GOT3 (cell line): ENCODE measurements at places on chromosomes 11 and 22.

GRCh38 chr11:93654226-93654625 is 7.3 kb upstream of the CEP295 start:
- no peak for DNase-seq

DNA sequence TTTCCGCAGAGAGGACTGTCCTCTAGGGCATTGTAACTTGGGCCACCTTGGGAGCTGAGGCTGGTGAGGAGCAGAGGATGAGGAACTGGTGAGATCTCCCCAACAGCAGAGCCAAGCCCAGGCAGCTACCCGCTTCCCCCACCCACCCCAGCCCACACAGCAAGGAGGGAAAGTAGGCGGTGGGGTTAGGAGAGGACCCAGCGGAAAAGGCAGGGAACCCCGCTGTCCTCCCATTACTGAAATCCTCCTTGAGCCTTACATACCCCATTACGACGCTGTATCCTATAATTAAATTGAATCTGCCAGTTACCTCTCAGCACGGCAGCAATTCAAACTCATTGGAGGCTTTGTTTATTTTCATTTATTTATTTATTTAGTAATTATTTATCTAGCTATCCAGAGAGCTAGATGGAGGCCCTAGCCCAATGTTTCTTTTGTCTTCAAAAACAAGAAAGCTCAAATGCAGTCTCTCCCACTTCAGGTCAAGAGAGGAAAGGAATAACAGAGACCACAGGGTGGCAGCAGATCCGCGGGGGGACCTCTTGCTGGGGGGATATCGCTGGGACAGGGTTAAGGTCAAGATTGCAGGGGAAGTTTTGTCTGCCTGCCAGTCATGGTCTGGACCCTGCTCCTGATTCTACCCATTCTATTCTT is 218.0 kb downstream of the ST3GAL4 start:
- DNase-seq: no peak

DNA sequence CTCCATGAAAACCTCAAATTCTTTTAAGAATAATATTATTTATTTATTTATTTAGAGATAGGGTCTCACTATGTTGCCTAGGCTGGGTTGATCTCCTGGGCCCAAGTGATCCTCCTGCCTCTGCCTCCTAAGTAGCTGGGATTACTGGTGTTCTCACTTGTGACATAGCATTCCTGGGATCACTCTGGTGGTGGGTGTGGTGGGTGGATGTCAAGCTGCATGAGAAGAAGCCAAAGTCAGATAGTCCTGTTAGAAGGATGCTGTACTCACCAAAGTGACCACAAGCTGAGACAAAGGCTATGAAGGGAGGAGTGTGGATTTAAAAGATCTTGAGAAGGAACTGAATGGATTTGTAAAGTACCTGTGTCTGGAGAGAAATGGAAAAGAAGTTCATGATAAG is 87.9 kb upstream of the SPON1 start:
- DNase-seq: no peak

DNA sequence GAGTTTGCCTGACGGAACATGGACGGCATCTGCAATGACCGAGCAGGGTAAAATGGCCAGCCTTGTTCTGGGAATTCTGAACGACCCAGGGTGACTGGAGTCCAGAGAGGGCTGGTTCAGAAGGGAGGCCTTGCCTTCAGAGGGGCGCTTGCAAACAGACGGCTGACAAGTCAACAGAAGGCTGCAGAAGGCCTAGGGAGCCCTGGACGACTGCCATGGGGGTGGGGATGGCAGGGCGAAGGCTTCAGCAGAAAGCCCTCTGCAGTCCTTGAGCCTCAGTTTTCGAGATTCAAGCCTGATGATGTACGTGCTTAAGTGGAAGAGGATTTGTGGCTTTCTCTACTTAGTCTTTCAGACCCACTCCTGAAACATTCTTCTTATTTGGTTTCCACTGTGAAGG is 117.1 kb upstream of the TBCEL start:
- no peak for DNase-seq

DNA sequence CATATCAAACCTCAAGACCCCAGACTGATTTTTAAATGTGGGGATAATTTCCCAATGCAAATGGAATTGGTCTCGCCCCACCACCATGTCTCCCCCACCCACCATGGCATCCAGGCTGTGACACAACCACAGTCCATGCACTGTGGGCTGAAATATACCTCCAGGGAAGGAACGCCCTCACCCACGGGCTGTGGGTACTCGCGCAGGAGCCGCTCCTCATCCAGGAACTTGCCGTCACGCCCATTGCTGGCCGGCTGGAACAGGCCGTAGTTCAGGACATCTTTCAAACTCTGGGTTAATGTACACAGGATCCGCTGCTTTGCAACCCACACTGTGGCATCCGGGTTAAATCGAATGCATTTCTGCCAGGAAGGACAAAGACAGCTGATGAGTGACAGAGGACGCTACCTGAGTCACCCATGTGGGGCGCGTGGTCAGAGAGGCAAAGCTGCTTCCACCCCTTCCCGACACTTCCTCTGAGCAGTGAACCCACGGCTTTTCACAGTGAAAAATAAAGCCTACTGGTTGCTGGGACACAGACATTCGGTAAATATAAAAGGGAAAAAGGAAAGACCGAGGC is 133.6 kb downstream of the SHANK2 start:
- DNase-seq: no peak

GRCh38 chr11:123122852-123123251 is 60.9 kb upstream of the HSPA8 start:
- DNase-seq: no peak

GRCh38 chr22:16972311-16972710 is 35.7 kb downstream of the GAB4 start:
- DNase-seq: no peak

DNA sequence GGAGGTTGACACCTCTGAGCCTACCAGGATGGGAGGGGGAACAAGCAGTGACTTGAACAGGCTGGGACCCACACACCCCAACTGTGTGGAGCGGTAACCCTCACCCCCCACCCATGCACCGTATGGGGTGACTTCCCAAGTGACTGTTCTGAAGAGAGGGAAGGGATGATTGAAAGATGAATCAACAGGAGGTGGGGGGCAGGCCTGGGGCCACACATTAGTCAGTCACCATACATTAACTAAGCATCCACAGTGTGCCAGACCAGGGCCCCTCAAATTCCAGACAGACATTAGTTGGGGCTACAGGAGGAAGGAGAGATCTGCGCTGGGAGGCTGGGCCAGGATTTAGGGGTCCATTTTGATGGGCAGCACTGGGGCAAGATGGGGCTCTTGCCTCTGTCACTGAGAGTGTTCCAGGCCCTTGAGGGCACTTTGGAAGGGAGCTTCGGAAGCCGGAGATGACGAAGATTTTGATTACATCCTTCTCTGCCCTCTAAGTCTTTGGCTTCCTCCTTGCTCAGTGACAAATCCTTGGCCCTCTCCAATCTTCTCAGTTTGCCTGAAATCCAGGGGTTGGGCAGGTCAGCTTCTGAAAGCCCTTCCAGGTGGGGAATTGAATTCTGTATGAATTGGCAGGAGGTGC is 966 bp downstream of the SMTN start:
- DNase-seq: no peak

GRCh38 chr11:70799386-70799785 is 401.1 kb downstream of the CTTN start:
- DNase-seq: no peak

DNA sequence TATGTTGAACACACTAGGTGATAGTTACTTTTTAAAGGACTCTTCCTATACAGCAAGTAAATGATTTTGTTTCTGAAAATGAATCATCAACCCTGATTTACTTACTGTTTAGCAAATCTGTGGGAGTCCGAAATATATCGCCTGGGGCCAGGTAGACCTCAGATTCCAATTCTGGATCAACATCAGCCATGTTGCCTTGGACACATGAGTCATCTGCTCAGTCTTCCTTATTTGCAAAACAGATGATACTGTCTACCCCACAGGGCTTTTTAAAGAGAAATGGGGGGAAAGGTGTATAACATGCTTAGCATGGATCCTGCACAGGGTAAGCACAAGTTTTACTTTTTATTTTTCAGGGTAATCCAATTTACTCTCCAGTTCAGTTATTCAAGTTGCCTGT is 324.2 kb downstream of the TENM4 start:
- no peak for DNase-seq

GRCh38 chr22:31603574-31603973 is 58.4 kb downstream of the PISD start:
- no peak for DNase-seq

DNA sequence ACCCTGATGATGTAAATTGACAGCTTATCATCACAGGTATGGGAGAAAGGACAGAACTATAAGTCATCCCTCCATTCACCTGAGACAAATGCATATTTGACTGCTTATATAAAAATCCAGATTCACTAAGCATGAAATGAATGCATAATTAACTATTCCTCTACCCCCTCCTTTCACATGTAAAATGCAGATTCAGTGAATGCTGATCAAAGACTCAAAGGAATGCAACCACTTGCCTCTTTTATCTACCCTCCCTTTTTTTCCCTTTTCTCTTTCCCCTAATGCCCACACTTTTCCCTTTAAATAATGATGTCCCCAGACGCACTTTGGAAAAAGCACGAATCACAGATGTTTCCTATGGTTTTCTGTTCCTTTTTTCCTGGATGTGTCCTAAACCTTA is 4.5 kb upstream of the PLAAT4 start:
- DNase-seq: no peak

DNA sequence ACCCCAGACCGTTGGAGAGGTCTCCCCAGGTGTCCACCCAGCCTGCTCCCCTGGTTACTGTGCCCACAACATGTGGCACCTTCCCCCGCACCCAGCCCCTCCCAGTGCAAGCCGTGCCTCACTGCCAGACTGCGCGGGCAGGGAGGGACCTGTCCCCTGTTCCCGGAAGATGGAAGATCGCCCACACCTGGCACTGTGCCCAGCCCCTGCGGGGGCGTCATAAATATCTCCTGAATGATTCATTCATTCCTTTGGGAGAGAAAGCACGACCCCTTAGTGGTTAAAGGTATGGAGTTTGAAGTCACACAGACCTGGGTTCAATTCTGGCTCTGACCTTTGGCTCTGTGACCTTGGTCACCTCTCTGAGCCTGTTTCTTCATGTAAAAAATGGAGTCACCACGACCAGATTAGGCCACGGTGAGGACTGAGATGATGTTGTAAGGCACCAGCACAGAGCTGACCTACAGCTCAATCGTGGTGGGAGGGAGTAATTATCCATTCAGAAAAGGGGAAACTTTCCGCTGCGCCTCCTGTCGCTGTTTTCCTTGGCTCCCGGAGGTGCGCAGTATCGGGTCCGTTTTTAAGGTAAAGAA is 497 bp upstream of the SYT12 start:
- DNase-seq: no peak

DNA sequence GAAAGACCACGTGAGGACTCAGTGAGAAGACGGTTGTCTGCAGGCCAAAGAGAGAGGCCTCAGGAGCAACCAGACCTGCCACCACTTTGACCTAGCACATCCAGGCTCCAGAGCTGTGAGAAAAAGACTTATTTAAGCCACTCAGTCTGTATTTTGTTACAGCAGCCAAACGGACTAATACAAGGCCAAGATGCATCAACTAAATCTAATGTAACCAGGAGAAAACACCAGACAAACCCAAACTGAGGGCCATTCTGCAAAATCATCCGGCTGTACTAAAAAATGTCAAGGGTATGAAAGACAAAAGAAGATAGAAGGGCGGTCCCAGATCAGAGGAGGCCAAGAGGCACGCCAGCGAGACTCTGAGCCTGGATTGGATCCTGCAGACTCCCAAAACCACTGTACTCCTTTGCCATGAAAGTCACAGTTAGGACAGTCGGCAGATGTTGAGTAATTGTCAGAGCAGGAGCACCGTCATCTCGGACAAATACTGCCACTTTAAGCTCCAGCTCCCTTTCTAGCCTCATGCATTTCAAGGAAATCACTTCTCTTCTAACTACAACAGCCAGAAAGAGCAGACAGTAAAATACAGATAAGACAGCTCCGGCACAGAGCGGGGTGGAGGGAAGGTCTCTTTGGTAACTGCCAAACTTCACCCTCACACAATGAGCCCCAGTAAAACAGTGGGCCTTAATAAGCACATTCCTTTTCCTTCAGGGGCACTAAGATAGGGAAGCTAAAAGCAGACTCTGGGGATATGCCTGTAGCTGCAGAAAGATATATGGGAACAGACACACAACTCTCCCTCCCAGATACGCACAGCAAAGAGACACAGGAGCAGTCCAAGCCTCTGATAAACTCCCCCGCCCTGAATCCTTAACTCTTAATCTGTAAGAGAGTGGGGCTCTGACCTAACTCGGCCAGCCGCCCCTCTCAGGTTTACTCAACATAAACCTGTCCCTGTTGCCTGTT is 3.5 kb upstream of the ZP1 start:
- DNase-seq: no peak

DNA sequence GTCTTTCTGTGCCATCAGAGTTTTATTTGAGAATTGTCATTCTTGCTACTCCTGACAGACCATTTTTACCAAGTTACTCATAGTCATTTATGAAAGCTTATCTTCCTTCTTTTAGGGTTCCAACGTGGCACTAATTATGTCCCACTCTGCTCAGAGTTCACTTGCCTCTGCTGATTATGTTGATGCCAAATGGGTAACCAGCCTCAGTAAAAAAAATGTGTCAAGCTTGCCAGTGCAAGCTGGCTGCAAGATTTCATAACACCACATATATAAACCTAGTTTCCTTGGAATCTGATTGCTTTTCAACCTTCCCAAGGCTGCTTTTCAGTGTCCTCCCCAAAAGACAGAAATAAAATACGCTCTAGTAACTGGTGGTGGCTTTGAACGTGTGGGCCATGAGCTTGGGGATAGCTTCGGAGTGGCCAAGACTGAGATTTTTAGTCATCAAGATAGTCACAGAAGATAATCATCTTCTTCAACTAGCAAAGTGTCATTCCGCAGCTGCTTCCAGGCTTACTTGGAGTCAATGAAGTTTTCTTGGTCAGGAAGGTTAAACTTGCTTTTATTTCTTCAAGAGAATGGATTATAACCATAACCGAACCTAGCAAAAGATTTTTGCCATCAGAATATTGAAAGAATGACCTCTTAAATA is 29.5 kb upstream of the APOA1 start:
- no peak for DNase-seq

GRCh38 chr11:11973361-11973800 is 35.0 kb downstream of the DKK3 start:
- no peak for DNase-seq

- no peak for DNase-seq
Observed at GRCh38 chr22:22094514-22094913, 111.9 kb upstream of the TOP3B start.

DNA sequence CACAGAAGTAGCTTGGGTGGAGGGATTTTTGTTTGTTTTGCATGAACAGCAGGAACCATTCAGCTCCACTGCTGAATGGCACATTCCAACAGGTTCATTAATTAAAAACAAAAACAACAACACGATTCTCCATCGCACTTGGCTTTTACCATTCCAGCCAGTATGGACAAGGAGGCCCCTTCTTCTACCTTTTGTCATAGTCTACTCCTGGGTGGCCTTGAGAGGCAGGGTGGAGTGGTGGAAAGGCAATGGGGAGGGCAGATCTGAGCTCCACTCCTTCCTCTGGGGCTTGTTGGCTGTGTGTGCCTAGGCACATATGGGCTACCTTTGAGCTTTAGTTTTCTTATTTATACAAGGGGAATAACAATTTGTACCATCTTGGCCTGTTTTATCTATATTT is 4.8 kb downstream of the TIMP3 start:
- no peak for DNase-seq

- no peak for DNase-seq
Observed at GRCh38 chr11:124898711-124899110, 1.0 kb upstream of the ROBO4 start.

- DNase-seq: no peak
Observed at GRCh38 chr11:121644187-121644512, 191.4 kb upstream of the SORL1-AS1 start.
